ENCODE measurements at places on chromosomes 5 and 9. TPM values are rescaled to one million over a fixed set of nuclear protein-coding genes. Genes with fewer than 3 reads are reported as not detected.

The SEMA5A gene
- total RNA-seq: 10.5 TPM

DNA sequence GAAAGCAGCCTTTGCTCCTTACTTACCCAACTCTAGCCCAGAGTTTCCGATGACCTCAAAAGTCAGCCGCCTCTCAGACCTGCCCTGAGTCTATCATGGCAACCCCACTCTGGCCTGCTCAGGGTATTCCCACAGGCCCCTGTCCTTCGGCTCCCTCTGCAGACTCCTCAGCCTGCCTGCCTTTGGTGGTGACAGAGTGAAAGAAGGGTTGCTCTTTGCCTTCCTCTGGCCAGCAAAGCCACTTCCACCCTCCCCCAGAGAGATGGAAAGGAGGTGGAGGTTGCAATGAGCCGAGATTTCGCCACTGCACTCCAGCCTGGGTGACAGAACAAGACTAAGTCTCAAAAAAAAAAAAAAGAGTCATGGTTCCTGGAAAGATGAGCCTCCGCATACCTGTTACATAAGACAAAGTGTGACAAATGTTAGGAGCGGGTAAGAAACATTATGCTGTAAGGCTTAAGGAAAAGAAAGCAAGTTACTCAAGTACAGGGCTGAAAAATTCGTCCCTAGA is 2.3 kb upstream of the SMIM33 start:
- DNase-seq: no peak

DNA sequence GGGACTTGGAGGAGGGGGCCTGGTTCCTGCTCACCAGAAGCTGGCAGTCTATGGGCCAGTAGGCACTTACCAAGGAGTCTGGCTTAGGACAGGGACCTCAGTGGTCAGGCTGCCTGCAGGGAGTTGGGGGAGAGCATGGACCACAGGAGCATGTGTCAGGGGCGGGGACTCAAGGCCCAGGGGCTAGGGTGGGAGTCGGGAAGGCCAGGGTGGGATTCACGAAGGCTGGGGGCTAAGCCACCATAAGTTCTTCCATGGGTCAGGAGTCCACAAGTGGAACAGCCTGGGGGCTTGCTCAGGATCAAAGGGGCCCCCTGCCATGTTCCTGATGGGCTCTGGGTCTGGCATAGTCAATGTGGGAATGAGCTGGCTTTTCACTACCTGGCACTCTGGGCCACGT is 11.5 kb upstream of the SLC25A48 start:
- no peak for DNase-seq

- no peak for DNase-seq
Measured at GRCh38 chr5:127580731-127581130, 63.3 kb downstream of the PRRC1 start.

GRCh38 chr5:176541338-176542134 is 4.3 kb upstream of the RNF44 start:
- DNase-seq: no peak

DNA sequence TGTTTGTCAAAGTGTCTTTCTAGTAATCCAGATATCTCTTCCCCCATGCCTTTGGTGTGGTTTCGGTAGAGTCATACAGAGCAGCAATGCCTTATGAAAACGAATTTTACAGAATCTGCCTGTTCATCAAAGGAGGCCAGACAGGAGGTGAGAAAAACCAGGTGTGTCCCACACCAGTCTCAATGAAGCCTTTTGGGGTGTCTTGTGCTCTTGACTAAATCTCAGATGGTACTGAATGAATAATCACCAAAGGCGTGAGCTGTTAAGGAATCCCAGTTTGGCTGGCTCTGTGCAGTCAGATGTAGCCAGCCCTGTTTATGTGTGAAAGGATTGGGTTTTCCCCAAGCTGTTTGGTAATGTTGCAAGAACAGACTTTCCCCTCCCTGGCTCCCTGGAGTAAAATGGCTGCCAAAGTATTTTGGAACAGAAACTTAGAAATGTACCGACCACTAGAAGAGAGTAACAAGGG is 70.8 kb upstream of the CDKN2B start:
- peak; percentile 54 for DNase-seq

The TMEM167A gene
- 79.1 TPM for total RNA-seq

The PCDHGA2 gene
- total RNA-seq: 0.32 TPM

GRCh38 chr5:95045181-95045965 is 239.5 kb downstream of the MCTP1 start:
- DNase-seq: no peak

DNA sequence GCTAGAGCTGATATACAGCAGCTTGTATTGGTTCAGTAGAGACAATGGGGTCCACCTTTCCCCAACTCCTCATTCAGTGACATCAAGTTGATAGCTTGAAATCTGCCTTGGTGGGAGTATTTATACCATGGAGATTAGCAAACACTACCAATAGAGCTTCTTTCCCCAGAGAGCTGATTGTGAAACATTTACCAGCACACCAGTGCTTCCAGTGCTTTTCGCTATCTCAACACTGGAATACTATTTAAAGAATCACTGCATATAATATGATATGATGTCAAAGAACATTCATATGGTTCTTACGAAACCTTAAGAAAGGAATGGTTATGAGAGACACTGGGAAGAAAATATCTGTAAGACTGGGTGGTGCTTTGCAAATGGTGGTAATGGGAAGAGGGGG is 21.8 kb upstream of the RNF145 start:
- DNase-seq: no peak

The NKD2 gene
- total RNA-seq: 0.17 TPM

The SLCO4C1 gene
- total RNA-seq: 0.10 TPM

The KIF4B gene
- 0.07 TPM for total RNA-seq

The ADAMTS19 gene
- 0.10 TPM for total RNA-seq

- DNase-seq: peak; percentile 8
Measured at GRCh38 chr5:162068412-162068811, 839 bp downstream of the GABRG2 start.

GRCh38 chr5:33981408-33982162 is 2.9 kb downstream of the SLC45A2 start:
- DNase-seq: peak; percentile 90

- no peak for DNase-seq
Measured at GRCh38 chr5:59134471-59135163, 551.7 kb downstream of the RAB3C start.

The HTR1A gene
- not detected for total RNA-seq

- no peak for DNase-seq
Measured at GRCh38 chr9:96522366-96522765, 72.4 kb downstream of the HABP4 start.

The PCDHGB3 gene
- total RNA-seq: 0.54 TPM

The TSSK1B gene
- not detected for total RNA-seq

DNA sequence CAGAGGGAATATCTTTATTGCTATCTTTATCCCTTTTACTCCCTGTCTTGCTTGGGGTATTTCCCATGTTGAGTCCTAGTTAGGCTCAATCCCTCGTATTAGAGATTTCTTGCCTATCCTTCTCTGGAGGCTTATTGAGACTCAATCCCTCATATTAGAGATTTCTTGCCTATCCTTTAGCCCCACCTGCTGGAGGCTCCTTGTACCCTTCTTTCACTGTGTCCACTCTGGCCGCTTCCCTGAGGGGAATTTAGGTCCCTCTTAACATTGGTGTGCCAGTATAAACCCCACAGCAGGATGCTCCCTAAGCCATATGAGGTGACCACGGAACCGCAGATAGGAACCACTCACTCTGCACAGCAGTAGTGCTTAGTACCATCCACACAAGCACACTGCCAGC is 110.7 kb upstream of the MAMDC2 start:
- peak; percentile 42 for DNase-seq

- DNase-seq: no peak
Measured at GRCh38 chr5:139204196-139204595, 6.0 kb upstream of the SIL1 start.

DNA sequence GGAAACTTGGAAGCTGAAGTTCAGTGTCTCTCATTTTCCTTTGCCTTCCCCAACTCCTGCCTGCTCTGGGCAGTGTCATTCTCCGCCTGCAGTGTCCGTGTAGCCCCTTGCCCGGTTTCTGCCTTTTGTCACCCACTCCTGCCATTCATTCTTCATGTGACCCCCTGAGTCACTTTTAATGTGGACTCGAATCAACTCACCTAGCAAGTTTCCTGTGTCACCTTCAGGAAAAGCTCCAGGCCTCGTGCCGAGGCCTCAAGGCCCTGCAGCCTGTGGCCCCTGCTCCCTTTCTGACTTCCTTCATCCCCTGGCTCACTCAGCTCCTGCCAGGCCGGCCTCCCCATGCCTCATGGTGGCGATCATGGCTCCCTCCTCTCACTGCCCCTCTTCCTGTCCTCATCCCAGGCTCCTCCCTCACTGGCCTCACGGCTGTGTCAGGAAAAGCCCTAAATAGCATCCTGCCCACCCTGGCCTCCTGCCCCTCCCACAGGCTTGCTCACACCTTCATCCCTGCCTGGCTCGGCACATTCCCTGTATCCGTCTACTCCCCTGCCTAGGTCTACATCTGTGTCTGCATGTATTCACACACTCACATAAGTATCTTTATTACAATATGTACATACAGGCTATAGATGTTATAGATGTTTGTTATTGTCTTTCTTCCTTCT is 294.9 kb downstream of the MED10 start:
- no peak for DNase-seq

GRCh38 chr5:140205952-140206351 is 31.0 kb downstream of the CYSTM1 start:
- no peak for DNase-seq

GRCh38 chr9:95626885-95627558 is 110.3 kb upstream of the PTCH1 start:
- peak; percentile 64 for DNase-seq

The PDGFRB gene
- total RNA-seq: 23.5 TPM

DNA sequence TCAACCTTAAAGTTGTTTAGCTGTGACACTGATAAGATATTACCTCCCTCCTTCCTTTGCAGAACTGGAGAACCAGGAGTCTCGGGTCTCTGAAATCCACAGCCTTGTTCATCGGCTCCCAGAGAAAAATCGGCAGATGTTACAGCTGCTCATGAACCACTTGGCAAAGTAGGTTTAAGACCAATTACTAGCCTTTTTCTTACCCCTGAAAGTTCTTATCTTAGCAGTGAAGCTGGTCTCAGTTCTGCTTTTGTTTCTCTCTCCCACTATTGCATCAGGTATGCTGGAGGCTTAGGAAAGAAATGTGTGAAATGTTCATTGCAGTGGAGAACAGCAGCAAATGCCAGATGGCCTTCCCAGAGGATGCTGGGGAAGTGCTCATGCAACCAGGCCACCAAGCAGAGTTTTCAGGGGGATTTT is 287.4 kb downstream of the ARHGAP26 start:
- DNase-seq: no peak

DNA sequence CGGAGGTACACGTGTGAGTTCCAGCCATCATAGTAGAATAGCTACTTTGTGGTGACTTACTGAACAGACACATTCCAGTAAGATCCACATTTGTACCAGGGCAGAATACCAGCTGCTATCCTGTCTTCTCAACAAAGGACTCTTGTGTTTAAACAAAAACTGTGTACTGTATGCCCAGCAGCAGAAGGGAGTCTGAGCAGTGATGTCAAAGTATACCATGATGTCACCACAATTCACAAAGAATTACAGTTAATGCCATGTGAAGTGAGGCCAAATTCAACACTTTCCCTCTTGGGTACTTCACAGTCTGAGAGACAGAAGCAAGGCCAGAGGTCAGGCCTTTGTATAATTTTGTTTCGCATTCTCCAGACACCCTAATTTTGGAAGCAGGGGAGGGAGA is 137.0 kb downstream of the ADAMTSL1 start:
- DNase-seq: no peak

DNA sequence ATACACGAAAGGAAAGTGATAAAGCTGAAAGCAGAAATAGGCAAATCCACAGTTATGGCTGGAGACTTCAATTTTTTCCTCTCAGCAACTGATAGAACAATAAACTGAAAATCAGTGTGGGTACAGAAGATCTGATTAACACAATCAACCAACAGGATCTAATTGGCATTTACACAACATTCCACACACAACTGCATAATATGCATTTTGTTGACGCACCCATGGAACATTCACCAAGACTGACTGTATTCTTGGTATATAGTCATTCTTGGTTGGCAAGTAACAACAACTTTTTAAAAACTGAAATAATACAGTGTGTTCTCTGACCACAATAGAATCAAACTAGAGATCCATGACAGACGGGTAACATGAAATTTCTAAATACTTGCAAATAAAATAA is 218.7 kb upstream of the S1PR3 start:
- DNase-seq: no peak

The ENHO gene
- 0.71 TPM for total RNA-seq

DNA sequence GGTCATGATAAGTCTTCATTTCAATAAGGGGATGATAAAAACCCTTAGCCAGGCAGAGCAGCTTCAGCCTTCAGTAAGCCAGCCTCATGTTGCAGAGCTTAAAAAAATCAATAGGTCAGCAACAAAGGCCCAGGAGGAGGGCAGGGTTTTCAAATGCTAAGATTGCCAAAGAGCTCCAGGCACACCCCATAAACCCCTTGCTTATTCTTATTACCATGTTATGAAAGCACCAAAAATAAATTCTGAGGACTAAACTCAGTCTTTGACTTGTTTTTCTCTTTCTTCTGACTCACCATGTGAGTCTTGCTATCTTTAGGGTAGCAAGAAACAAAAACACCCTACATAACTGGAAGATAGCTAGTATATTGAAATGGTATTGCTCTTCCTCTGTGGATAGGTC is 317.1 kb downstream of the KCTD16 start:
- no peak for DNase-seq

- peak; percentile 63 for DNase-seq
Measured at GRCh38 chr9:15157381-15157780, 149.6 kb downstream of the TTC39B start.
